ENCODE measurements at places on chromosomes 3 and 15. TPM values are rescaled to one million over a fixed set of nuclear protein-coding genes. Genes with fewer than 3 reads are reported as not detected.

MNS1 gene
- total RNA-seq, result 0.80 TPM

GRCh38 chr3:42680806-42681205 lies 4.5 kb upstream of the KLHL40 start:
- no peak for DNase-seq
- no peak overlapping the region for H3K4me3 ChIP-seq
- H3K36me3 ChIP-seq, result no peaks in the 10 kb centered on the region
- H3K27me3 ChIP-seq, result peaks cover 22% of the 10 kb centered on the region

CPNE4 gene
- not detected for total RNA-seq

RASL12 gene
- not detected for total RNA-seq
